CD8-positive, alpha-beta T cell (primary cell): ENCODE measurements at places on chromosomes 2 and 18. TPM values are rescaled to one million over a fixed set of nuclear protein-coding genes. Genes with fewer than 3 reads are reported as not detected.

Gene RFTN2
- not detected for total RNA-seq

Gene C2orf66
- total RNA-seq = not detected

Gene NT5C1B
- total RNA-seq = not detected

Gene CCDC141
- 28.2 TPM for total RNA-seq

Gene DOCK10
- 183 TPM for total RNA-seq

Gene SOX11
- not detected for total RNA-seq

Gene CCBE1
- total RNA-seq = not detected

Gene CNRIP1
- total RNA-seq = not detected

Gene C2orf80
- total RNA-seq = not detected

Gene LINC00305
- not detected for total RNA-seq

Gene MRPL19
- 17.2 TPM for total RNA-seq

Gene VWA3B
- not detected for total RNA-seq

DNA sequence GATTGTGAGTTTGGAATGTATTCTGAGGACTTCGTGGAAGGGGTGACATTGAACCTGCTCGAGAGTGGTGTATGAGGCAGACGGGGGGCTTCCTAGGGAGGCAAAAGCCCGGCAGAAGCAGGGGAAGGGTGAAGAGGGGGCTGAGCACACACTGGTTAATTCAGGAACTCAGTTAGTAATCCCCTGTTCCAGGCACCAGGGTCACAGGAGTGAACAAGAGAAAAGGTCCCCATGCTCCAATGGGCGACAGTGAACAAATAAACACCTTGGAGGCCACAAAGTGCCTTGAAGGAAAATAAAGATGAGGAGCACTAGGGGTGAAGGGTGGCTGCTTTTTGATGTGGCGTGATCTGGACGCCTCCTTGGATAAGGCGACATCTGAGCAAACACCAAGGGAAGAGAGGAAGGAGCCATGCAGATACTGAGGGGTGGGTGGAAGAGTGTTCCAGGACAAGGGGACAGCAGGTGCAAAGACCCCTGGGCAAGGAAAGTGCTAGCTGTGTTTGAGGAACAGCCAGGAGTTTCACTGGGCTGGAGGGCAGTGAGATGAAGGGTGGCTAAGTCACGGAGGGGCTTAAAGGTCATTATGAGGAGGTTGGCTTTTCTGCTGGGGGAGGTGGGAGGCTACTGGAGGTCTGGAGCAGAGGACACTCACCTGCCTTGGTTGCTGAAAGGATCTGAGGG lies 26.7 kb upstream of the ASB18 start:
- DNase-seq = no peak

- DNase-seq = no peak
Measured at GRCh38 chr2:19579461-19579860, 221.0 kb upstream of the OSR1 start.

DNA sequence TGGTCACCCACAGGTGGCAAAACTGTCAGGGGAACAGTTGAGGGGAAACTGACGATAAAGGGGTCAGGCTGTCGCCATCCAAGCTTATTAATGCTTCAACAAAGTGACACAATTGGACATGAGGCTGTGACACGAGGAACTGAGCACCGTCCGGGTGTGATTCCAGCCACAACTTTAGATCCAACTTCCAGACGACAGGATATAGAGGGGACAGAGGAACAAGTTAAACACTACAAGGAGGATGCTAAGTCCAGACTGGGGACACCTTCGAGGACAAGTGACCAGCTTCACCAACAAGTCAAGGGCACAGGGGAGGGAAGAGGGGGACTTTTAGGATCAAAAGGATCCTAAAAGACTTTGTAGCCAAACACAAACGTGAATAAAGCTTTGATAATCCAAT lies 23.8 kb downstream of the BOK start:
- no peak for DNase-seq

DNA sequence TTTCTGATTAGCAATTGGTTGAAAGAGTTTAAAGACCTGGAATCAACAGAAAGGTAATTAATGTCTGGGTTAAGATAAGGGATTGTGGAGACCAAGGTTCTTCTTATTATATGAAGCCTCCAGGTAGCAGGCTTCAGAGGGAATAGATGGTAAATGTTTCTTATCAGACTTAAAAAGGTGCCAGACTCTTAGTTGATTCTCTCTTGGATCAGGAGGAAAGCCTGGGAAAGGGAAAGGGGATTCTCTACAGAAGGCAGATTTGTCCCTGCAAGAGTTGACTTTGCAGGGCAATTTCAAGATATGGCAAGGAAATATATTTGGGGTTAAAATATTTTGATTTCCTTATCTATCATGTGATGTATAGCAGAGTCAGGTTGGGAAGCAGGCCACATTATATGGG lies 153.1 kb upstream of the ARL4C start:
- DNase-seq = no peak

- DNase-seq = no peak
Measured at GRCh38 chr2:163407296-163407695, 328.5 kb downstream of the FIGN start.

- no peak for DNase-seq
Measured at GRCh38 chr2:155250800-155251199, 552.3 kb downstream of the KCNJ3 start.
